Esophagus squamous epithelium (tissue), 5 donors: ENCODE measurements at places on chromosomes 7 and 10.

- DNase-seq, result no peak
These were observed 323.6 kb downstream of the BBS9 start for GRCh38 chr7:33452805-33453502.

- DNase-seq, result no peak
These were observed 326.2 kb downstream of the RNLS start for GRCh38 chr10:88256886-88257285.

- no peak for DNase-seq
These were observed 16.4 kb downstream of the TBXAS1 start for GRCh38 chr7:139845443-139845805.

DNA sequence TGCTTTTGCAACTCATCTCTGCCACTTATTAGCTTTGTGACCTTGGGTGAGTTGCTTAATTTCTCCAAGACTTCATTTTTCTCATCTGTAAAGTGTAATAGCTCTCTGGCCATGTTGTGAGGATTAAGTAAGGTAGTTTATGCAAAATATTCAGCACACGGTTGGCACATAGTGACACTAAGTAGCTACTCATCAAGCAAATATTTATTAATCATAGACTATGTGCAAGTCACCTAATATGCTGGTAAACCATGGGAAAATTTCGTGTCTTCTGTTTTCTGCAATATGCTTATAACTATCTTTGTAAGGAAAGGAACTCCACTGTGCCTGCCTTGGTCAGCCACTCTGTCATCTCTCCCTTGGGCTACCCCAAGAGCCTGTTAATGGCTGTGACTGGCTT is 50.3 kb upstream of the EGR2 start:
- DNase-seq, result no peak

DNA sequence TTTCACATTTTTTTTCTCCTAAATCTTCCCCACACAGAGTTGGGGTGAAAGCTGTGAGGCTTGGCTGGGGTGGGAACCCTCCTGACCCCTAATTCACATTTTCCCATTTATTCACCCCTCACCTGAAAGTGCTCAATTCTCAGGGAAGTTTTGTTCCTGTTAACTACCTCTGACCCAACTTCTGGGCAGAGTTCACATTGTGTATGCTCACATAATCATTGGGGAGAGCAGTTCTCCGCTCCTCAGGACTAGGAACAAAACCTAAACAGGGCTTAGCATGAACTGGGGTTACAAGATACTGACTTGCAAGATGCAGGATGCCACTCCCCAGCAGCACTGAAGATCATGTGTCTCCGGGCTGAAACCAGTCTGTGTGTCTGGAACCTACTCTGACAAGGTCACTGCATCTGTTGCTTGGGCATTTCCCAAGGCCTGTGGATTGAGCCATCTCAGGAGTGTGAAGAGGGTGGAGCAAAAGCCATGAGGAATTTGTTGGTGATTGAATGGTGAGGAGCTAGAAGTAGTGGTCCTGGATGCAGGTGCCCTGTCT is 258.1 kb upstream of the IGFBP3 start:
- DNase-seq, result no peak

- no peak for DNase-seq
These were observed 23.4 kb upstream of the SLC29A3 start for GRCh38 chr10:71295641-71296040.

DNA sequence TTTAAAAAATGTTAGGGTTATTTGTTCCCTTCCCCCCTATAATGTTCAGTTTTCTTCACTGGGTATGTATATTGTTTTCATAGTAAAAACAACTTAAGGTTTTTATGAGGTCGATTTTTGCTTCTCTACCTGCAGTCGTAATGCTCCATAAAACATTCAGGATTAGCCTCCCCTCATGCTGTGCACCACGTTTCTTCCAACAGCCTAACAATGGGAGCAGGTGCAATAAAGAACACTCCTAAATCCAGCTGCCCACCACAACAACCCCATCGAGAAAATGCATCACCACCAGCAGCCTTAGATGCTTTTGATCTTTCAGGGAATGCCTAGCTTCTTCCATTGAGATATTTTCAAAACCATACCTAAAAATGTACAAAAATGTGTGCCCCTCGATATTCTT is 111.1 kb downstream of the ADAM12 start:
- DNase-seq, result no peak

GRCh38 chr10:68212721-68213352 is 19.1 kb downstream of the ATOH7 start:
- no peak for DNase-seq

- DNase-seq, result no peak
These were observed 22.7 kb downstream of the BET1 start for GRCh38 chr7:93981480-93981874.

- no peak for DNase-seq
These were observed 26.1 kb upstream of the FIS1 start for GRCh38 chr7:101271021-101271420.

GRCh38 chr7:47423196-47423595 is 158.7 kb downstream of the TNS3 start:
- DNase-seq, result no peak
